Body of pancreas (tissue), 4 donors: ENCODE measurements at places on chromosomes 1 and 21. TPM values are rescaled to one million over a fixed set of nuclear protein-coding genes. Genes with fewer than 3 reads are reported as not detected.

The RBM11 gene
- not detected for total RNA-seq

- no peaks in the 10 kb centered on the region for H3K36me3 ChIP-seq
- H3K4me1 ChIP-seq = peaks cover 20% of the 10 kb centered on the region
- no peak for DNase-seq
These were observed 404 bp upstream of the CPLANE2 start for GRCh38 chr1:16237343-16237830.

- H3K4me1 ChIP-seq = peaks cover 60% of the 10 kb centered on the region
- DNase-seq = no peak
- H3K27me3 ChIP-seq = no peaks in the 10 kb centered on the region
- H3K27ac ChIP-seq = peak overlapping the region; percentile 87
- H3K36me3 ChIP-seq = no peaks in the 10 kb centered on the region
These were observed 1.4 kb downstream of the IFFO2 start for GRCh38 chr1:18955131-18955440.

DNA sequence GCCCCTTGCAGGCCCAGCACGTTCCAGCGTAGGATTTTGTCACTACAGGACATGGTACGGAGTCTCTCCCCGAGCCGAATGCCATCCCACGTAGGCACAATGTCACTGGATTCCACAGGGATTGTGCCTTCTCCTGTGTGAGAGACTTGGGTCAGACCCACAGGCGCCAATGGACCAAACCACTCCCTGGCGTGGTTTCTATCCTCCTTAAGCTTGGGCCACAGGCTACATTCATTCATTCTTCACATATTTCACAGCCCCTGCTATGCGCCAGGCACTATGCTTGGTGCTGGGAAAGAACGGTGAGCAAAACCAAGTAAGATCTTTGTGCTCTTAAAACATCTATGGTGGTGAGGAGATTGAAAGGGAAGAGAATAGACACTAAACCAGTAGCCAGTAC is 18.7 kb downstream of the CHRNB2 start:
- H3K4me1 ChIP-seq = no peaks in the 10 kb centered on the region
- no peak overlapping the region for H3K27ac ChIP-seq
- DNase-seq = no peak
- no peaks in the 10 kb centered on the region for H3K27me3 ChIP-seq
